ENCODE measurements at places on chromosomes 1 and 21.

DNA sequence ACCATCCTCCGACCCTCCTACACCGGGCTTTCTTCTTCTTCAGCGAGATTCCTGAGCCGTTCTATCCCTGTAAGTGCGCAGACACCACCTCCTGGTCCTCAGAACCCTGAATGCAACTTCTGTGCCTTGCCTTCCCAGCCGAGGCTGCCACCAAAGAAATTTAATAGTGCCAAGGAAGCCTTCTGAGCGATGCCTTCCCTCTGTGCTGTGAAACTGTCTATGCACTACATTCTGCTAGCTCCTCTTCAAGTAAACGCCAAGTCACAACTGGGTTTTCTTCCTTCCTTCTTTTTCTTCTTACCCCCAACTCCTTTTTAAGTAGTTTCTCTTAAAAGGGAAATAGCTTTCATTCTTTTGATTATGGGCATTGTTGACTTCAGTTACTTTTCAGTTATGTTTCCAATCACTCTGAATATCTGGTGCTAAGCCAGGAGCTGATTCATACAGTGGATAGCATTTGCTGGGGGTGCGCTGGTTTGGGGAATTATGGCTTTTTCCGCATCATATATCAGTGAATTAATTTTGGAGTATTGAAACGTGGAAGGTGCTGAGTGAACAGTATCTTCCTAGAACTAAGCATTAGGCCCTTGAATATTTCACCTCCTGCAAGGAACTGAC is 38.6 kb upstream of the GPR88 start:
- no peak for DNase-seq

GRCh38 chr1:28280501-28280900 is 21.2 kb downstream of the SESN2 start:
- DNase-seq: no peak

GRCh38 chr1:170145770-170146676 is at the start of gene NTMT2:
TSS of gene NTMT2 (plus strand) at chr1:170145959. CDS start at chr1:170146108, 149 bp downstream.
- DNase-seq: no peak

DNA sequence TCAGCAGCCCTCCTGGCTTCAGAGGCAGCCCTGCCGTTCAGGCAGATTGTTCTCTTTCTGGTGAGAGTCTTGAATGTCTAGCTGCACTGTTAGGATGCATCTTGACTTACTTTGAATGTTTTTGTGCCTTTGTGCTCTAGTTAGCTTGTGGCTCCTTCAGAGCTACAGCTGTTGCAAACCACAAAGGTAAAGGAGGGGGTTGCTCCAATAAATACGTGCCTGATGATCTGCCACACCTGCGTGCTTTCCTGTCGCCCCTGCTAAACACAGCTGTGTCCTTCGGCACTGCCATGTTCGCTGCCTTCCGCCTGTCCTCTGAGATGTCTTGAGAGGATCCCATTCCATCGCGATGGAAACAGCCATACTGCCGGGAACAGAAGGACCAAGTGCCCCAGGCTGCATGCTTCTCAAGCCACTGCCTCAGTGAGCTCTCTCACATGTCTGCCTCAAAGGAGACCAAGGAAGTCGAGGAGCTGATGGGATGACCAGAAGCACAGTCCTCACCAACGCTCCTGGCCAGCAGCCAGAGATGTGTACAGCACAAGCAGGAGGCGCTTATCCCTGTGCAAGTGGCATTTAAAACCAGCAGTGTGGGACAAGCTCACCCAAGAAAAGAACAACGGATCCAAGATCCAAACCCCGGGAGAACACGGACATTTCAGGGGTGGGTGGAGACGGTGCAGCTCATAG is 12.0 kb upstream of the SMIM12 start:
- no peak for DNase-seq

DNA sequence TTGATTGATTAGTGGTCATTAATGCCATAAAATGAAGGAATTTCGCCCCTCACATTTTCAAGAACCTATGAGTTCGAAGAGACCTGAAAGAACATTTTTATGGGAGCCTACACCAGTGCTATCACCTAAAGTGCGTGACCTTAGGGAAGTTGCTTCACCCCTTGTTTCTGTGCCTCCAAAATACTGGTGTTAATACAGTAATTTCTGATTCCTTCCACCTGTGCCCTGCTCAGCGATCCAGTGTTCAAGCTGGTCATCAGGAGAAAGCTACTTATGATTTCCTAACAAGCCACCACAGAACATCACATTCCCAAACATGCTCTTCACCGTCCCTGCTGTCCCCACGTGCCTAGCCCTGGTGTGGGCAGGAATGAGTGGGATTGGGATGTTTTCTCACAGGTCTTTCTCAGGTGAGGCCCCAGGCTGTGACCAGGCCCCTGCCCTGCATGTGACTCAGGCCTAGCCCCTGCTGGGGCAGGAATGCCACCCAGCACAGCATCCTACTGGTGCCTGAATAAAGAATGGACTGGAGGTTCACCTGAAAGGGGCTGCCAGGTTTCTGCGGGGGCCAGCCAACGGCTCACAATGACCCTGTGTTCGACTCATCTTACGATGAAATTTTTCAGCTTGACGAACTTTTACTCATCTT is 60.3 kb downstream of the CD247 start:
- no peak for DNase-seq

- peak; percentile 14 for DNase-seq
Measured at GRCh38 chr21:42461881-42462877, 33.8 kb downstream of the RSPH1 start.

DNA sequence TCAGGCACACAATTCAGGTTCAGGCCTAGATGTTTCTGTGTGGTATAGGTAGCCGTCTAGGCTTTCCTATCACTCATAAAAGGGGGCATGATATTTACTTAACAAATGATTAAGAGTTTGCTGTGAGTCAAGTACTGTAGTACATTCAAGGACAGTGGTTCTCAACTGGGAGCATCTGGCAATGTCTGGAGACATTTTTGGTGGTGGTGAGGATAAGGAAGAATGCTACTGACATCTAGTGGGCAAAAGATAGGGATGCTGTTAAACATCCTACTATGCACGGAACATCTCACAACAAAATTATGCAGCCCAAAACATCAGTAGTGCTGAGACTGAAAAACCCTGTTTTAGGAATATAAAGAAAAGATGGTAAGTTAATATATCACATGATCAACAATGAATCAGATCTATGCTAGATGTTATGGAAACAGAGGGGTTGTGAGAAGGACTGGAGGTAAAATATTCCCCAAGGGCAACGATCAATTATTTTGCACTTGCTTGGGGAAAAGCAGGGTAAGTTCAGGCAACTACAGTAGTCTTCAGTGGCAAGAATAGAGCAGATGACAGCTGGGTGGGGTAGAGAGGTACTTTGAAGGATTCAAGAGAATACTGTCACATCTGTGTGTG is 4.9 kb downstream of the DNTTIP2 start:
- DNase-seq: no peak

DNA sequence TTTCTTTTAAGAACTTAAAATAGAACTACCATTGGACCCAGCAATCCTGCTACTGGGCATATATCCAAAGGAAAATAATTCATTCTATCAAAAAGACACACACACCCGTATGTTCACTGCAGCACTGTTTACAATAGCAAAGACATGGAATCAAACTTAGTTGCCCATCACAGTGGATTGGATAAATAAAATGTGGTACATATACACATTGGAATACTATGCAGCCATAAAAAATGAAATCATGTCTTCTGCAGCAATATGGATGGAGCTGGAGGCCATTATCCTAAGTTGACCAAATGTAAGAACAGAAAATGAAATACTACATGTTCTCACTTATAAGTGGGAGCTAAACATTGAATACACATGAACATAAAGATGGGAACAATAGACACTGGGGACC is 585.3 kb upstream of the USP24 start:
- no peak for DNase-seq

DNA sequence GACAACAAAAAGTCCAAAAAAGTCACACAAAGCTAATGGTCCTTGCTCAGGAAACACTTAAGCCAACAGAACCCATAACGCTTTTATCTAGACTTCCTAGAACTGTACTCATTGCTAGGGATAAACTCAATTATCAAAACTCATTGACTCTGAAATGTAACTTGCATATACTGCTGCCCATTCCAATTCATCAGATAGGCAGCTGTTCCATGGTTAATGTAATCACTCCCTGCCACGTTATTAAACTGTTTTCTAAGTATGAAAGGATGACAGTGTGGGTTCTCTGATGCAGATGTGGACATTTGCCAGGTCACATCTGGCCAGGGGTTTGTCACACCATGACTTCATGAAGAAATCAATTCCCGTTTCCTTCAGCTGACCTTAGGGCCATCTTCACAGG is 30.3 kb upstream of the DNAJC11 start:
- no peak for DNase-seq

DNA sequence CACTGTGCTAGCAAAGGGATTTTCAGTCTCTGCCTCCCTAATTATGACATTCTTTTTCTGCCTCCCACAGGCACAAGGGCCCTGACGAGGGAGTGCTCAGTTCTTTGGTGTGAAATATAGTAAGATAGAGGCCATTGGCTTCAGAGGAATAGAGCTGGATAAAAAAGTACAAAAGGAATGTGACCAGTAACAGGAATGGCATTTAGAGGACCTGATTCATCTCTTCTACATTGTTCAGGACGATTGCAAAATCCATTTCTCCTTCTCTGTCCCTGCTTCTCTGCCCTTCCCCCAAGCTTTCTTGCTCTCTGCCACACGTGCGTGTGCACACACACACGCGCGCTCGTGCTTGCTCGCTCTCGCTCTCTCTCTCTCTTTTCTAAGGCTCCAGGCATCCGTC is 668.2 kb downstream of the KIF26B start:
- DNase-seq: no peak

DNA sequence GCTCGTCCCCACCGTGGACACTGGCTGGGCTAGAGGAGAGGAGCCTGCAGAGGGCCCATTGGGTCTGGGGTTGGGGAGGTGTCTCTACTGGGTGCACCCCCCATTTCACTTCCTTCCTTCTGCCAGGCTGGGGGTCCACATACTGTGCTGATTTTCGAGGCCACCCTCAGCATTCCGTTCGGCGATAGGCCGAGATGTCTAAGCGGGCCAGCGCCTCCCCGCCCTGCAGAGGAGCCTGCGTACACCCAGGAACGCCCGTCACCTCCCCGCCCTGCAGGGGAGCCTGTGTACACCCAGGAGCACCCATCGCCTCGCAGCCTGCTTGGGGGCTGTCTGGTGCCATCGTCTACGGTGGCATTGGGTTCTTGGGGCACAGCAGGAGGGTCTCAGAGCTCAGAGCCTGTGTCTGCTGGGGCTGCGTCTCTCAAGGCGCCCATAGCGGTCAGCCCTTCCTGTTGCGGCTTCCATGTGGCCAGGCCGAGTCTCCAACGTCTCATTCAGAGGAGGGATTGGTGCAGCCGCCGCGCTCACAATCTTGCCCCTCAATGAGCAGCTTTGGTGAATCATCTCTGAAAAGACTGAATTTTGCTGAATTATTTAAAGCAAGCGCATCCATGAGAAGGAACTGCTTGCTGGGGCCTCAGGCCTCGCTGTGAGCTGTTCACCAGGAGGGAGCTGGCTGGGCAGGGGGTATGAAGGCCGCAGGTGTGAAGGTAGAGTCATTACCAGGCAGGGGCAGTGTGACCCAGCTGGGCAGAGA is 30.7 kb upstream of the AGPAT3 start:
- no peak for DNase-seq

DNA sequence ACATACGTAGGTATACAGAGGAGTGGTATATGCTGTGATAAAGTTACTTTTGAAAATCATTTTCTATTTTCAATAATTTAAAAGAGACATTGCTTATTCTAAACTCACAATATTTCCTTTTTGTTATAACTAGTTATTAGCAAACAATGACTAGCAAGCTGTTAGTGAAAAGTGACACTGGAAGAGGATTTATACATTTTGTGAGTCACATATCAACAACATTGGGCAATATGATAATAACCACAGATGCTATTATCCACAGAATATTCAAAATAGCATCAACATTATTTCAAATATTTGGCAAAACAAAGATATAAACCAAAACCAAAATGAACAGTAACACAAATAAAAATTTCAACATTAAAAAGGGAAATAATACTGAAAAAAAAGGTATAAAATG is 104.0 kb upstream of the HP1BP3 start:
- no peak for DNase-seq

DNA sequence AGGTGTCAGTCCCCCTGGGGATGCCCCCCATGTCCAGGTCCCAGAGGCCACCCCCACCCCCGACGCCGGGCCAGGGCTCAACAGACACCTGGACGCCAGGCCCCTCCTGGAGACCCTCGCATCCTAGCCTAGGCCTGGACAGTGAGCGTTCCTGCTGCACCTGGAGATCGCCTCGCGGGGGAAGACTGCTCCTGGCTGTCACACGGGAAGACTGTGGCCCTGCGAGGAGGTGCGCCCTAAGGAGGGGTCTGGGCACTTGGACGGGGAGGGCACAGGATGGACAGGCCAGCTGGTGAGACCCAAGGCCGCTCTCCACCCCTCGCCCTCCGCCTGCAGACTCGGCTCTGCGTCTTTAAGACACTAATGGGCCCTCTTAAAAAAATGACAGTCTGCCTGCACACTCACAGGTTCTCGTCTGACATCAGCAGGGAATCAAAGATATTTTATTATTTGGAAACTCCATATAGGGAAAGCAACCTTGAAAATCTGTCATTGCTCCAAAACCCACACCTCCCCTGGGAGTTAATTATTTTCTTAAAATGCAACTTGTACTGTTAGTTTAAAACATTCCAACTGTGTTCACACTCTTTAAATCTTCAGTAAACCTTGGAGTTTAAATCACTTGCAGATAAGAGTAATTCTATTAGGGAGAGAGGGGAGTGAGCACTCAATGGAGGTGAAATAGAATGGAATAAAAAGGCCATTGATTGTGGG is 45.6 kb upstream of the ACTRT2 start:
- DNase-seq: peak; percentile 41

GRCh38 chr1:52702886-52703787 is 5.0 kb upstream of the COA7 start:
- peak; percentile 86 for DNase-seq

GRCh38 chr1:75727571-75727970 is 3.1 kb downstream of the ACADM start:
- DNase-seq: no peak

DNA sequence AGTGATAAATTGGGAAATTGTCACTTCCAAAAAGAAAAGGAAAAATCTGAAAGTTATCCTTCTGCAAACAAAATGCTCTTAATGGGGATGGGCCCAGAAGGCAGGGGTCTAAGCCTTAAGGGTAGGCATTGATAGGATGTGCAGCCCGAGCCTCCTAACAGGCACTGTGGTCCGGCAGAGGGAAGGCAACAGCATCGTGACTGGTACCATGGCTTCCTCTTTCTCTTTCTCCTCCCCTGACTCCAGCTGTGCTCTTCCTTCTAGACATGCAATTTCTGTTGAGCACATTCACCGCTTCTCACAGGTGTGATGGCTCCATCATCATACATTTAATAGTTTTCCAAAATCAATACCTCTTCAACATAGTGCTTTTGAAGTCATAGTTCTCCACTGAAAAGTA is 91.5 kb downstream of the SELENOF start:
- no peak for DNase-seq

- DNase-seq: no peak
Measured at GRCh38 chr1:84272401-84272800, 29.1 kb upstream of the SAMD13 start.

GRCh38 chr1:181102841-181103240 is 14.3 kb downstream of the IER5 start:
- peak; percentile 45 for DNase-seq
